ENCODE measurements at places on chromosomes 11 and 22.

DNA sequence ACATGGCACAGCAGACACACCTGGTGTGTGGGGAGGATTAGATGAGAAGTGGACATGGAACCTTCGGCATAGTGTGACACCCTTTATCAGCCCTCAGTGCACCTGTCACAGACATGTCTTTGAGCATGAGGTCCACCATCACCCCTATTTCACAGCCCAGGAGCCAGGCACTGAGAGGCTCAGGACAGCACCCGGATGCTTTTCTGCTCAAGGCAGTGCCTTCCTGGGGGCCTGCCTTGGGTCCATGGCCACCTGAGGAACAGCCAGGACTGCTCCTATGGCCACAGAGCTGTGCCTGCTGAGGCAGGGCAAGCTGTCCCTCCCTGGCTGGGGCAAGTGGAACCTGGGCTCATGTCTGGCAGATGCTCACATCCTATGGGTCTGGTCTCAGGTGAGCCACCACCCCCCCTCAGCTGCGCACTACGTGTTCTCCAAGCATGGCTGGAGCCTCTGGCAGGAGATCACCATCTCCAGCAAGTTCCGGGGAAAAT, 75.8 kb downstream of the MORC2 start:
- DNase-seq, result no peak

DNA sequence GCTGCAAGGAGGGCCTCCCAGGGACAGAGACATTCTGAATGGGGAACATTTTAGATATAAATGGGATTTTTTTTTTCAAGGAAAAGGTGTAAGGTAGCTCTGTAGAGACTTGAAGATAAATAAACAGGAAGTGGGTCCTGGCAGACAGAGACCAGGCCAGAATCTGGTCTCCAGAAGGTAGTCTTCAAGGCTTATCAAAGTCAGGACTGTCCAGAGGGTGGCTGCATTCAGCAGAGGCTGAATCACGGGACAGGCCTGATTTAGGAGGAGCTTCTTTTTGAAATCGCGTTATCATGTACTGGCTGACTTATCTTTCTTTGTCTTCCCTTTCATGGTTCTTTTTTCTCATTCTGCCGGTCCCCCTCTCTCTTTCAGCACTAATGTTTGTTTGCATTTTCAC, 542.9 kb downstream of the NTM start:
- DNase-seq, result no peak

DNA sequence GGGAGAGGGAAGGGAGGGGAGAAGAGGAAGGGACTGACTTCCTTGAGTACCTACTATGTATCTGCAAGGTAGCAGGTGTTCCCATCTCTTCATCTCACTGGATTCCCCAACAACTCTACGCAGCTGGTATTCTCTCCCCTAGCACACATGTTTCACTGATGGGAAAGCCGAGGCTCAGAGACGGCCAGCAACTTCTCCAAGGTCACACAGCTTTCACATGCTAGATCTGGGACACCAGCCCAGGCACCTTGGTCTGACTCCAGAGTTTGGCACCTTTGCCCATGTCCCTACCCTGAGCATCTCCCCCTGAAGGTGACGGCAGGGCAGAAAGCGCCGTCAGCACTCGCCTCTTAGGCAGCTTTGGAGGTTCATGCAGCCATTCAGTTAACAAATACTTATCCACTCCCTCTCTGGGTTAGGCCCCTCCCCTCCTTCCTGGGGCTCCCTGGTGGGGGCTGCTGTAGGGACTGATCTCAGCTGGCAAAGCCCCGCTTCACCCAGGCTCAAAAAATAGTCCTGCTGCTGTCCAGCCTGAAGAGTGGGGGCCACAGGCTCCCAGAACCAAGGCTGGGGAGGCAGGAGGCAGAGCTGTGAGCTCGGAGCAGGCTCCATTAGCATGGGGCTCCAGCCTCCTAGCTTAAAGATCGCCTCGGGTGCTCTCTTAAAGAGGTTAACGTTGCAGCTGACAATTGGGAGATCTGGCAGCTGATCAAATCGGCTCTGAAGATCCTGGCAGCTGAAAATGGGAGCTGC, 79.4 kb downstream of the IGLL1 start:
- no peak for DNase-seq

GRCh38 chr11:1701091-1701807, 4.3 kb downstream of the KRTAP5-6 start:
- no peak for DNase-seq

DNA sequence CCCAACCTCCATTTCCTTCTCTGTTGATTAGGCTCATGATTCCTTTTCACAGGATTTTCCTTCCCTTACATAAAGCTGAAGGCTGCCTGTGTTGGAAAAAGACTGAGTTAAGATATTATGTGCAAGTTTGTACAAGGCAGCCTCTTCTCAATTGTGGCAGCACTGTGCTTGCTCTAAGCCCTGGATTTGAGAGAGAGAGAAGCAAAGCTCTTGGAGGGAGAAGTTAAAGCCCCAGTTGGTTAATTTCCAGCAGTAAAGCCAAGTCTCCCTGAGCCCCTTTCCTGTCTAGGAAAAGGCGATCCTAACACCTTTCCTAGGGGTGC, 128.3 kb upstream of the SESN3 start:
- DNase-seq, result no peak

- DNase-seq, result peak; percentile 94
Observed at GRCh38 chr11:64148226-64148916, 17.5 kb downstream of the MACROD1 start.
